ENCODE measurements at places on chromosomes 4 and X. TPM values are rescaled to one million over a fixed set of nuclear protein-coding genes. Genes with fewer than 3 reads are reported as not detected.

DNA sequence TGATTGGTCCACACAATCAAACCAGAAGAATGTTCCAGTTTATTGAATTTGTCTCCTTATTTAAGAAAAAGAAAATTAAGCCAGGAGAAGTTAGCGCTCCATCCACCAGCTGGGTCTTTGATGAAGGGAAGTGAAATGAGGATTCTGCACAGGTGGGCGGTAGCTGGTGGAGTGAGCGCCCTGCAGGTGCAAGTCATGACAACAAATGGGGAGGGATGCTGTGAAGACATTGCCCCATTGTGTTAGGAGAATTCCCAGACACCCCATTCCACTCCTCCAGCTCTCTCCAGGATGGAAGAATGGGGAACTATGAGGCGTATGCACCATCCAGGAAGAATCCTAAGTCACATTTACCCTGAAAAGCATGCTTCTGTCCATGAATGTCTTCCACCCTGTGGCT, 22.9 kb downstream of the PLRG1 start:
- no peak for DNase-seq

- DNase-seq: peak; percentile 95
Observed at GRCh38 chr4:89753601-89754066, 83.3 kb downstream of the SNCA start.

- no peak for DNase-seq
Observed at GRCh38 chrX:138765051-138765450, 53.5 kb upstream of the FGF13 start.

DNA sequence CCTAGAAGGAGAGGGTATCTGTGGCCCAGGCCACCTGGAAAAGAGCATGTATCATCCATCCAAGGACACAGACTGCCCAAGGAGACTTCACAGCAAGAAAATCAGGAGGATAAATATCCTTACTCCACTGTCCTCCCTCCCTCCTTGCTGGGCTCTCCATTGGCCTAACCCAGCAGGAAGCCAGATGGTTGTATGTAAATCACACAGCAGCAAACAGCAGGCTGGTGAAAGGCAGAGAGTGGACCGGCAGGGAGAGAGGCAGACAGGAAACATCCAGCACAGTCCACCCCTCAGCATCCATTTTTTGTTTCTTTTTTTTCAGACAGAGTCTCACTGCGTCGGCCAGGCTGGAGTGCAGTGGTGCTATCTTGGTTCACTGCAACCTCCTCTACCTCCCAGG, 17.5 kb downstream of the TXK start:
- no peak for DNase-seq

DNA sequence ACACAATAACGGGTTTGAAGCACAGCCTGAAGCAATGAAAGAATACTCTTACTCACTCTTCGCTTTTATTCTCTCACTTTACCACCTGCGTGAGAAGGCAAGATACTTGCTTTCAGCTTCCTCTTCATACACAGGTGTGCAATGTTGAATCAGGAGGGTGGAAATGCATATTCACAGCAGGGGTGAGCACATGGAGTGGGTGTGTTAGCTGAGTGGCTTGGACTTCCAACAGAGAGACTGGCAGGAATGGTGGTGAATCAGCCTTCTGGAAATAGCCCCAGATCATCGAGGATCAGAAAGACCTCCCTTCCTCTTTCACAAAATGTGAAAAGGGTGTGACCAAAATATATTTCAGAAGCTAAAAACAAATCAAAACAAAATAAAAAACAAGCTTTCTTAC, 521.2 kb downstream of the STIM2 start:
- no peak for DNase-seq

GRCh38 chr4:8427761-8428287, 12.7 kb downstream of the ACOX3 start:
- DNase-seq: no peak

Gene SPANXD
- total RNA-seq: not detected

Gene BEND4
- not detected for total RNA-seq
